ENCODE measurements at places on chromosomes 16 and 17.

DNA sequence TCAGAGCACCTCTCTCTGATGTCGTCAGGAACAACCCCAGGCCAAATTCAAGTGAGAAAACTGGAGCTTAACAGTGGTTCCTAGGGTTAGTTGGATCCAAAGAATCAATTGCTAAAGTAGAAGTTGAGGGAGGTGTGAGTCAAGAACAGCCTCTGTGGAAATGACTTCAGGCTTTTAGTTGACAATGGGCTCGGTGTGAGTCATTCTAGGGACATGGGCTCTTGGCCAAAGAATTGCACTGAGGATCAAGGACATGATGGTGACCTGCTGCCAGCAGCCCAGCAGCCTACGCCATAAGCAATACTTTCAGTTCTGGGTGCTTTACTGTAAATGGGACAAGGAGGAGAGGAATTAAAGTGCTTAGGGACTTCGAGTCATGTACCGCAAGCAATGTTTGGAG, 32.1 kb upstream of the SMURF2 start:
- peak; percentile 66 for DNase-seq

DNA sequence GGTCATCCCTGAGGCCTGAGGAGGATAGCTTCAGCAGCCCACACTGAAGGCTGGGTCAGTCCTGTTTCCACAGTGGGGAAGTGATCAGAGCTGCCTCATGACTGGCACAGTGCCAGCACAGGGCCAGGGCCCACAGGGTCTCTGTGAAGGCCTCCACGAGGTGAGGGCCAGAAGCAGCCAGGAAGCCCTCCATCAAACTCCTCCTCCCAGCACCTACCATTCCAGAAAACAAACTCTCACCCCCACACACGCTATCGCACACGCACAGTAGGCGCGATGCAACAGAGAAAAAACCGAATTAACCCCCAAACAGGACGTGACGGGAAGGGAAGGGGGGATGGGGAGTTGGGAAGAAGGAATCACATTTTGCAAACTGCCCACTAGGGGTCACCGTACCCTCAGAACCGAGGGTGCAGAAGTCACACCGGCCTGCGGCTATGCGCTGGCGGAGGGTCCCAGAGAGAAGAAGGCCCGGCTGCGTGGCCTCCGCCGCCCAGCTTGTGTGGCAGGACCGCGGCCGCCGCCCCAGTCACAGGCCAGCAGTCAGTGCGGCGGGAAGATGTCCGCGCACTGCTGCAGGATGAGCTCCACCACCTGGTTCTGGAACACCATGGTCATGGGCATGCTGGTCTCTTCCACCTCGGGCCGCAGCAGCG, 37.6 kb downstream of the ARHGAP27 start:
- peak; percentile 79 for DNase-seq

GRCh38 chr17:72137161-72137560, 16.3 kb downstream of the SOX9 start:
- DNase-seq, result no peak

DNA sequence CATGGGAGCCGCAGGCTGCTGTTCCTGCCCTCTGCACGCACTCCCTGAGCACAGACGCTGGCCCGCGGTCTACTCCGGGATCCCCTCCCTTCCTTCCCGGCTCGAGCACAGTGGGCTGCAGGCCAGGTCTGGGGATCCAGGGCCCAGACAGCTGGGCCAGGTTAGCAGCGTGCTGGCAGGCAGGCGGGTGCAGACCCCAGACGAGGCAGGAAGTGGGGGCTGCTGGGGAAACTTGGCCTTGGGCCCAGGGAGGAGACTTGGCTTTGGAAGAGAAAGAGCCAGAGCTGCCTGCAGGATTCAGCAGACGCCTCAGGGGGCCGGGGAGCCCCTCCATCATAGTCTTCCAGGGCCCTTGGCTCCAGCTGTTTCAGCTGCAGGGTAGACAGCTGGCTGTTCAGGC, 30.2 kb upstream of the ABCC3 start:
- DNase-seq, result peak; percentile 38

- DNase-seq, result peak; percentile 55
Observed at GRCh38 chr17:76005263-76006149, 4.9 kb downstream of the CDK3 start.

GRCh38 chr16:66920299-66920590, 1.6 kb upstream of the CDH16 start:
- no peak for DNase-seq

DNA sequence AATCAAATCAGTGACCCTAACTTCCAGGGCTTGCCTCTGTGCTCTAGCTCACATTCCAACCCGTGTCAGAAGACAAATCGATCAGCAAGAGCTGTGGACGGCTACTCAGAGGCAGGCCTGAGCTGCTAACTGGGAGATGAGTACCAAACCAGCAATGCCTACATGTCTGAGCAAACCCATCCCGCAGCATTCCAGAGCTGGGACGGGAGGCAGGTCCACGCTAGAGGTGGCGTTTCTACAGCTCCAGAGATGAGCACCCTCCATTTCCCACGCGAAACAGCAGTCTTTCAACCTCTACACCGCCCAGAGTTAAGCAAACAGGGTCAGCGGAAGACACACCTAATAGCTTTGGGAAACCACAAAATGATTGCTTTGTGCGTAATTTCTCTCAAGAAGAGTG, 6.5 kb downstream of the NXN start:
- DNase-seq, result no peak

DNA sequence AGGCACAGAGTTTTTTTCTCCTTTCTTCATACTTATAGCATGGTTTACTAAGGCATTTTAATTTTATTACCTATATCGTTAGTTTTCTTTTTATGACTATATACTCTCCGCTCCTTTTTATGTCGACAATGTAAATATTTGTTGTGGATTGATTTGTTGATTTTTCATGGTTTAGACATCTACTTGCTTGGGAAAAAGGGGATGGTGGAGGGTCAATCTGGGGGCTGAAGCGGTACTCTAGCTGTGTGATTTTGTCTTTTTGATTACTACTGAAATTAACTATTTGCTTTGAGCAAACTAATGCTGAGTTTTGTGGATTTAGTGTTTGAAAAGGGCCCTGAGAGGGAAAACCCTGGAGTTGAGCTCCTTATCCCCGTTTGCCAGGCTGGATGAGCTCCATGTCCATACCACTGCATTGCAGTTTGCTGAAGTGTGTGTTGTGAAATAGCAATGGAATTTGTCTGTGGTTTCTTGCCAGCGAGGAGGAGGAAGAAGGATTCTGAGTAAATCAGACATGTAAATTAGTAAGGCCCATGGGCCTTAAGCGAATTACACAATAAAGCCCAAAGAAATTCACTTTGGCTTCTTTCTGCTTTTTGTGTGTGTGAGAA, 72.0 kb downstream of the FTO start:
- peak; percentile 98 for DNase-seq

DNA sequence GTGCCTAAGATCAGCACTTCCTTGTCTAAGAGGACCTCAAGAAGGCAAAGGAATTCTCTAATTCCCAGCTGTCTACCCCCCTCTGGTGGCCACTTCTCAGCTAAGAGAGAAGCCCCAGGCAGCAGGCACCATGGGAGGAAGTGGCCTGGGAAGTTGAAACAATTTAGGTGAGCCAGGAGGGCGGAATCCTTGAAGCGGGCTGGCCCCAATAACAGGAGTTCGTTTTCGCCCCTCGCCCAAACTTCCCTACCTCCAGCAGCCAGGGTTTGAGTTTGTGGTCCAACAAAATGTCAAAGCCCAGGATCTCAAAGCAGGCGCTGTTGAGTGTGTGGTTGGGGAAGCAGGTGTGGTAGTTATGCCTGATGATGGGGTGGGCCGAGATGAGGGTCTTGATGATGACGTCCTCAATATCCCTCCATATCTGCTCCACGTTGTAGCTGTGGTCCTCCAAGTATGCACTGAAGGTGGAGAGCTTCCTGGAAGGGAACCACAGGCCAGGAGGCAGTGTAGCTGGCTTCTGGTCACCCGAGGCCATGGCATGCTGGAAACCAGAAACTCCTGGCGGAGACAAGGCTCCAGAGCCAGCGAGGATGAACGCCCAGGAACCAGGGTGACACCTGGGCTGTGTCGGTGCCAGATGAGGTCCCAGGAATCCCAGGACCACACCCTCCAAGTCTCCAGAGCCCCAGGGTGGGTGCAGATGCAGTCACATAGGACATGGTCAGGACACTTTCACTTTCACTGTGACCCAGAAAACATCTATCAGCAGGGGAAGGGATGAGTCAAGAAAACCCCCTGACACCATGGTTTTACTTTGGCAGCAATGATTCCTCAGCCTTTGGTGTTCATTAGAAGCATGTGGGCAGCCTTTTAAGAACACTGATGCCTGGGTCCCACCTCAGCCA, 25.6 kb downstream of the TTLL6 start:
- DNase-seq, result peak; percentile 88

DNA sequence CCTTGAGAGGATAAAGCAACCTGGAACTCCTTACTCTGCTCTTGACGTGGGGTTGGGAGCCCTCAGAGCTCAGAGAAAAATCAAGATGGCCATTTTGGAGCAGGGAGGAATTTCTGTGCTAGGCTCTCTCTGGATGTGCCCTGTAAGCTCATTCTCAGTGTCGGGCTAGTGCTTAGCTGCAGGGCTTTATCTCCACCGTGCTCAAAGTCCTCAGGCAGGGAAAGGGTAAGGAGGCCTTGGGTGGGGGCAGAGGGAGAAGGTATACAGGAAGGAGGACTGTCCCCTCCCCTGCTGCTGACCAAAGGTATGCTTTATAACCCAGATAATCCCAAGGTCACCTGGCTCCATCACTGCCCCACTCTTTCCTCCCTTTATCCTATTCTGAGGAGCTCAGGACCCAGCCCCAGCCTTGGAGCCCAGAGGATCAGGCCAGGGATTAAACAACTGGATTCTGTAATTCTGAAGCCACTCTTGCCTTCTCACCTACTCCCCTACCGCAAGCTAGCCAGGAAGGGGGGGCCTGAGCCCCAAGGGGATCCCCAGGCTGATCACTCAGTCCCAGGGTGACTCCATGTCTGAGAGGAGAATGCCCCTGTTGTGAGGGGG, 1.1 kb downstream of the DHRS11 start:
- DNase-seq, result no peak

DNA sequence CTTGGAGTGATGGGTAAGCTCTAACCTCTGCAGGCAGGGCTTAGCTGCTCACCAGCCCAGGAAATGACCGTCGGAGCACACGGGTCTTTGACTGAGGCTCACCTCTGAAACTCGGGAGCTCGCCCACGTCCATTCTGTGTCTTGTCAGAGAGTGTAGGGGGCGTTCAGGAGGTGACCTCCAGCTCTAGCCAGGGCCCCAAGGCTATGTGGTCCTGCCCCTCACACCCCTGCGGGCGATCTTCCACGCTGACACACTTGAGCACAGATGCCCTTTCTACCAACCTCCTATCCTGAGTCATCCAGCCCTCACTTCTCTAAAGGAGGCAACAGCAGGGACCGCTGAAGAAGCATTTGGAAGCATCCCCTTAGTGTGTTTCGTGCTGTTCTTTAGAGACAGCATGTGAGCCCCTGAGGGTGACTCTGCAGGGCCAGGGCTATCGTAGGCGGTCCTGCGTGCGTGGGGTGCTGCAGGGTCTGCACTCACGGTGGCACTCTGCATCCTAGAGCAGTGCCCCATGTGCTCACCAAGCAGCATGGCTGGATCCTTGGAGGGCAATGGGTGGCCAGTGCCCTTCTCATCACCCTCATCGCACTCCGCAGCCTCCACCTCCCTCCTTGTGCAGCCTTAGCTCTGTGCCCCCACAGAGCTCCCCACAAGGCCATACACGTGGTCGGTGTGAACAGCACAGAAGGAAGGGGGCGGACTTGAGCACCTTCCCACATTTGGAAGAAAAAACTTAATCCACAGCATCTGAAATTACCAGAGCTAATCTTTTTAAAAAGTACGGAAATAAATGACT, 33.8 kb downstream of the SLC47A1 start:
- no peak for DNase-seq

GRCh38 chr16:80831039-80831438, 26.6 kb upstream of the CDYL2 start:
- DNase-seq, result no peak

- DNase-seq, result no peak
Observed at GRCh38 chr16:53784291-53784690, 80.3 kb downstream of the FTO start.

- DNase-seq, result peak; percentile 45
Observed at GRCh38 chr17:75412455-75413317, 7.2 kb upstream of the GRB2 start.

DNA sequence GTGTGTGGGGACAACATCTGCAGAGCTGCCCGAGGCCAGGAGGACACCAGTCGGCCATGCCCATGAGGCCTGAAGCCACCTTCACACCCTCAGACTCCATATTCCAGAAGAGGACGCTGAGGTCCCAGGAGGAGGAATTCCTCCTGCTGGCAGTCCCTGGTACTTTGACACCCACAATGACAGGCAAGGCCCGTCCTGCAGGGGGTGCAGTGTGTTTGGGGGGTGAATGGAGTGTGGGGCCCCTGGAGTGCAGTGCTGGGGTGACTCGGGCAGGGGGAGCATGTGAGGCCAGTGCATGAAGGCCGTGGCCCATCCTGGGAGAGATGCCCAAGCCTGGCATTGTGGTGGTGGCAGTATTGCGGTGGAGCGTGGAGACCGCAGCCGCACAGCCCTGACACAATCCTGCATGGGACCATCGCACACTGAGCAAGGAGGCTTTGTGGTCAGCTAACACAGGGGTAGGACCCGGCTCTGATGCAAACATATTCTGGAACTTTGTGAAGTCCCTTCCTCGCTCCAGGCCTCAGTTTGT, 52.2 kb downstream of the ZDHHC7 start:
- no peak for DNase-seq

GRCh38 chr17:41966463-41967140, at the start of gene CNP:
Gene CNP, plus strand, starts transcription at chr17:41966795. Its CDS starts 90 bp downstream, at chr17:41966885.
- DNase-seq, result peak; percentile 92

DNA sequence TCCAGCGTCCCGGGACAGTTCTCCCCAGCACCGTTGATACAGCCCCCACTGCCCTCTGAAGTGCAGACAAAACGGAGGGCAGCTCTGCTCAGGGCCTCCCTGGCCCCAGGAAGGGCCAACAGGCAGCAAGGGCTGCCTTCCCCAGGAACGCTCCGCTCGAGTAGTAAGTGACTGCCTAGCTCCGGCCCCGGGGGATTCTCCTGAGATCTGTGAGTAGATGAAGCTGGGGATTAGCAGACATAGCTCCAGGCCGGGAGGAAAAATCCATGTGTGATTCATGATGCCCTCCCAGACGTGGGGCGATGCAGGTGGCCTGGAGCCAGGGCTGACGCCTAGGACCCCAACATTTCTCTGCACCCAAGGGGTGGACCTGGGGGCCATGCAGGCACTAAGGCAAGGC, 85.3 kb downstream of the ENGASE start:
- no peak for DNase-seq

- DNase-seq, result no peak
Observed at GRCh38 chr17:48328457-48328856, 101.6 kb downstream of the SKAP1 start.

All from AG10803 (cell line).